ENCODE measurements at places on chromosomes 12 and 14. TPM values are rescaled to one million over a fixed set of nuclear protein-coding genes. Genes with fewer than 3 reads are reported as not detected.

CD27 gene
- total RNA-seq, result not detected

REP15 gene
- 3.5 TPM for total RNA-seq

ABCD2 gene
- total RNA-seq, result 0.25 TPM

GLIPR1L1 gene
- total RNA-seq, result not detected

RASSF9 gene
- total RNA-seq, result 8.5 TPM

DTX1 gene
- not detected for total RNA-seq

LUM gene
- total RNA-seq, result 582 TPM
